Foreskin fibroblast (primary cell): ENCODE measurements at places on chromosomes 16 and 17.
A peak's percentile ranks its signal among the peaks of the same experiment; 100 is the strongest.

DNA sequence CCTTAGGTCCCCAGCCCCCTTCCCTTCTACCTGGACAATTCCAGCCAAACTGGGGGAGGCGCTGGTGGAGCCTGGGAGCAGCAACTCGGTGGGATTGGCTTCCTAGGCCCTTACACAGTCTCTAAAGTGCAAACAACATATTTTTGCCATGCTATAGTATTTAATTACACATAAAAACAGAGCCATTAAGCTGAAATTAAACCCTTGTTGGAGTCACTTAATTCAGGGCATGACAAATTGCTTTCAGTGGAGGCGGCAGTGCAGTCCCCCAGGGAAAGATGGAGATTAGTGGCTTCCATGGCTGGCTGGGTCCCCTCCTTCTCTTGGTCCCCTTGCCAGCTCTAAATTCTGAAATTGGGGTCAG, 17.3 kb downstream of the IGFBP4 start:
- peak; percentile 55 for DNase-seq

DNA sequence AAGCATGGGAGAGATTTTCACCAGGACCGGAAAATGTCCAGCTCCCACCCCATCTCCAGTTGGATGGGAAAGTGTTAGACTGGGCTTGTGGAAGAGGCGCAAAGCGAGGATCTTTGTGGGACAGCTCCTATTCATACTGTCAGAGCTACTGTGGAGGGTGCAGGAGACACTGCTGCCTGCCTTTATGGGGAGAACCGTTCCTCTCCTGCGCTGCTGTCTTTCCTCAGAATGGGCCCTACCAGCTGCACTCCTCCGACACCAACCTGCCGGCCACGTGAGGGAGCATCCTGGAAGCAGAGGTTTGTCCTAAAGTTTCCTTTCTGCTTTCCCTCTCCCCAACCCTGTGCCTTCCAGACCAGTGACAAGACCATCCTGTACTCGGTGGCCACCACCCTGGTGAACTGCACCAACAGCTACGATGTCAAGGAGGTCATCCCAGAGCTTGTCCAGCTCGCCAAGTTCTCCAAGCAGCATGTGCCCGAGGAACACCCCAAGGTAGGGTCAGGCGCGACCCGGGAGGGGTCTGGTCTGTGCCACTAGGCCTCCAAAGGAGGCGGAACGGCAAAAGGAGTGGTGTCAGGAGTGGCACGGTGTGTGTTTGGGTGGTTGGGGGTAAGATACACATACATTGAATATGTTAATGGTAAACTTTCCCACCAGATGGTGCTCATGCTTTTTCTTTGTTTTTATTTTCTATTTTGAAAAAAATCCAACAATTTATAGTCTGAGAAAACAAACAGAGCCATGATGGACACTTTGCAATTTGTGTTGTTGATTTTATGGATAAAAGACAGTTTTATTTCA, 23.0 kb downstream of the SLC35G3 start:
- DNase-seq, result no peak

DNA sequence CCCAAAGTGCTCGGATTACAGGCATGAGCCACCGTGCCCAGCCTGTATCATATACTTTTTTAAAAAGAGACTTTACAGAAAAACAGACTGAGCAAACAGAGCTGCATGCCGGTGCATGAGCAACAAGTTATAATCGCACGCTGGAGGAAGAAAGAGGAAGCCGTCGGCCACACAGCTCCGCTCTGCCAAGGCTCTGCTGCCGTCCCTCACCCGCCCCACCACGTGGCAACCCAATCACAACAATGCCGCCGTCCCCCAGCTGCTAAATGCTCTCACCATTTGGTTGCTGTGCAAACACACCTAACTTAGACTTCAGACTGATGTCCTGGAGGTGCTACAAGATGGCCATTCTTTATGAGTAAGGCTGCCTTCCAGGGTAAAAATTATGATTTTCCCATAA, 83.5 kb downstream of the ADCY9 start:
- DNase-seq, result no peak

- no peak for DNase-seq
These were observed 38.6 kb downstream of the ARHGAP27 start for GRCh38 chr17:45394091-45394490.

- DNase-seq, result no peak
These were observed 16.4 kb upstream of the SLC16A11 start for GRCh38 chr17:7060165-7060891.

GRCh38 chr17:50425682-50426471, at the start of gene ACSF2:
ACSF2 (plus strand) TSS chr17:50426218; CDS start chr17:50426262, 44 bp downstream.
- DNase-seq, result peak; percentile 82

GRCh38 chr17:37512442-37513068, 22.9 kb downstream of the DUSP14 start:
- no peak for DNase-seq

DNA sequence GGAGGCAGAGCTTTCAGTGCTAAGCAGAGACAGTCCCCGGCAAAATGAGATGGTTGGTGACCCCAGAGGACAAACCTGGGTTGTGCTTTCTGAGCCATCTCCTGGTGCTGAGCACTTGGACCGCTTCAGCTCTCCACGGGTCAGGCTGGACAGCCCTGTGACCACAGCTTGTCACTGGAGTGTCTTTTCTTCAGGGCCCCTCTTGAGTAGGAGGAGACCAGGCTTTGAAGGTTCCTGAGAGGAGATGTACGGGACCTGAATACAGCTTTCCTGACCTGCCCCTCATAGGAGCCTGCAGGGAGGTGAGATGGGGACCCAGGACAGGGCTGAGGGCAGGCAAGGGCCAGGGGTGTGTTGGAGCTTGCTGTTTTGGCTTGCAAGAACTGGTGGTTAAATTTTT, 17.8 kb upstream of the ADGRG1 start:
- no peak for DNase-seq

DNA sequence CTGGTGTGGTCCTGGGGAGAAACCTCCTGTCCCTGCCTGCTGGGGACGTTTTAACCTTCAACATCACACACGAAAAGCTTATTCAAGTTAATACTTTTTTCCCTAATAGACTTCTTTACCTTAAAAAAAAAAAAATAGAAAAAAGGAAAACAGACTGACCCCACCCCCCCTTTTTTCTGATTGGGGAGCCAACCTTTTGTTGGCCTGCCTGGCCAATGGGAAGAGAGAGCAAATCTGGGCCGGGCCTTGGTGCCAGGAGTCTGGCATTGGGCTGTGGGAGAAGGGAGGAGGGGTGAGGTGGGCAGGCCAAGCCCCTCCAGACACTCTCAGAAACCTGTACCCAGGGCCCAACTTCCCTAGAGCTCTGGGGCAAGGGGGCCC, 3.0 kb downstream of the CBX8 start:
- peak; percentile 58 for DNase-seq

DNA sequence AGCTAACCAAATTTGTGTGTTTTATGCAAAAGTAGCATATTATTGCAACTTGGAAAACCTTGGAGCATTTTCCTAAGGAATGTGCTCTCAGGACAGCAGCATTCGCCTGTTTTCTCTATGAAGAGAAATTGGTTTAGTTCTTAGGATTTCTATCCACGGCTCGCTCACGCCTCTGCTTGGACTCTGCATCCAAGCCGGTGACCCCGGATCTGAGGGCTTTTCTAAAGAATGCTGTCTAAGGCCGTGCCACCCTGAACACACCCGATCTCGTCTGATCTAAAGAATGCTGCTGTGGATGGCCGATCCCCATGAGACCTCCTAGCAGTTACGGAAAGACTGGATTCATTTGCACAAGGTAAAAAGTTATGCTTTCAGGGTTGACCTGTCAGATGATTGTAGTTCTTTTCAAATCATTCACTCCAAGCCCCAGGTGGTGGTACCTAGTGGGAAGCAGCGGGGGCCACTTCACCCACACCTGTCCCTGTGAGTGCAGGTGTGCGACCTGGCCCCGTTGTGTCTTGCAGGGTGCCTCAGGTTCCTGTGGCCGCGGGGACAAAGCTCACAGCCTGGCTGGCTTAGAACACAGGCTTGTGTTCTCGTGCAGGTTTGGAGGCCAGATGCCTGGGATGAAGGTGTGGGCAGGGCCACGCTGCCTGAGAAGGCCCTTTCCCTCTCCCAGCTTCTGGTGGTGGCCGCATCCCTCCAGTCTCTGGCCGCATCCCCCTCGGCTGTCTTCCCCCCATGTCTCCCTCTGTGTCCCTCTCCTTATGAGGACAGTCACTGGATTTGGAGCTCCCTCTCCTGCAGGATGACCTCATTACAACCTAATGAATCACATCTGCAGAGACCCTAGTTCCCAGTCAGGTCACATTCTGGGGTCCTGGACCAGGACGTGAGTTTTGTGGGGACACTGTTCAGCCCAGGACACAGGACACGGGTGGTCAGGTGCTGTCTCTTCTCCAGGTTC, 71.1 kb downstream of the BANP start:
- no peak for DNase-seq

DNA sequence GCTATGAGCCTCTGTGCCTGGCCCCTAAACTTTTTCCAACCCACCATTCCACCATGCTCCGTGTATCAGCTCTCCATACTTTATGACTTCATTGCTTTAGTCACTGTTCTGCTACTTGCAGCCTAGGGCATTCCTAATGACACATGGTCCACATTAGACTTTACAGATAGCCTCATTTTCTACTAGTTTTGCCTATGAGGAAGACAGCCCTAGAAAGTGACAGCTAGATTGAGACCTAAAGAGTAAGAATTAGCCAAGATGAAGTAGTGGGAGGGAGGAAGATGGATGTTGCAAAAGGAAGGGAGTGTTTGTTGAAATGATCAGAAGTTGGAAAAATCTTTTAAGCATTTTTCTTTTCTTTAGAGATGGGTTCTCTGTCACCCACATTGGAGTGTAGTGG, 11.0 kb downstream of the C16orf54 start:
- DNase-seq, result no peak

- DNase-seq, result no peak
These were observed 997 bp downstream of the ACADVL start for GRCh38 chr17:7220593-7221277.

DNA sequence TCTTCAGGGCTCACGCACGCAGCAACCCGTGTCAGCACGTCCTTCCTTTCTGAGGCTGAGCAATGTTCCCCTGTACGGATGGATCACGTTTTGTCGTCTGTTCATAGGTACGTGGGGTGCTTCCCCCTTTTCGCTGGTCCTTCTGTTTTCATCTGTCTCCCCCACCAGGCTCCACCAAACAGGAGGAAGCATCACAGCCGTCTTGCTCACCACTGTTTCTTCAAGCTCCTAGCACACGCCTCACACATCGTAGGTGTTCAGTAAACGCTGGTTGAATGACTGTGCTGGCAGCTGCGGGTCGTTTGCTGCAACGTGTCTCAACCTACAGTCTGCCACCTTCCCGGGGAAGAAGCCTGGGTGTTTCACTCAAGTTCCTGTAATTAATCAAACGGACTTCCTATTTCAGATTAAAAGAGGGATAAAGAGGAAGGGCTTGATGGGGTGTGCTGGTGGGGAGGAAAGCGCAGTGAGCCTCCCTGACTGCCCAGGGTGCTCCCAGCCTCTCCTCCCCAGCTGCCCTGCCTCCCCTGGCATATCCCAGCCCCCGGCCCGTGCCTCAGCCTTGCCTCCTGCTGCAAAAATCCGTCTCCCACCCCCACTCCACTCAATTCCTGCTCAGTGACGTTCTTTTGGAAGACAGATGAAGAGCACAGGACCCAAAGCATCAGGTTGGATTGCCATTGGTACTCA, 76.7 kb upstream of the DOC2B start:
- DNase-seq, result no peak

DNA sequence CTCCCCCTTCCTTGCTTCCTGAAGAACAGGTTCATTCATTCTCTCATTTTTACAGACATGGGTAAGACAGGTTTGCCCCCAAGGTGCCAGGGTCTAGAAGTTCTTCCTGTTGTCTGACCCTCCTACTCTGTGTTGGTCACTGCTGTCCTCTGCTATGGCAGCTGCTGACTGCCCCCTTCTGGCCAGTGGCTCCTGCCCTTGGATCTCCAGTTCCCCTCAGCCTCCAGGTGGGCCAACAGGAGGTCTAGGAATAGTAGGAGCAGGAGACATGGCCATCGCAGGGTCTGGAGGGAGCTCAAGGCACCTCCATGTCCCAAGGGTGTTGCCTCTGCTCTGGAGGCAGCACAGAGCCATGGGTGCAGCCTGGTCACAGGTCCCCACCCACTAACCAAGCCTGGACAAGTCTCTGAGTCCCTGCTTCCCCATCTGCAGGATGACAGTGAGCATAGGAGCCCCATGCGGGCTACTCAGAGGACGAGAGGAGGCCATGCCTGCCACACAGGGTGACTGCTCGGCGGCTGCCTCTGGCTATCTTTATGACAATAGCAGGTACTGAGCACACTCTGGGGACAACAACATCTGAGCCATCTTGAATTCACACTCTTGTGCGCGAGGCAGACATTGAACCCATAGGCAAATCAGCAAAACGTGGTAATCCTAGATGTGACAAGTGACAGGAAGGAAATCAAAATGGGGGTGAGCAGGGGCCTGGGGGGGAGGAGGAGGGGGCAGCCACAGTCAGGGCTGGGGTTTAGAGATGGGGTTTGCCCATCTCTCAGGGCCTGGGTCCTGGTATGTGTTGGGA, 27.0 kb upstream of the NXPH3 start:
- peak; percentile 68 for DNase-seq

DNA sequence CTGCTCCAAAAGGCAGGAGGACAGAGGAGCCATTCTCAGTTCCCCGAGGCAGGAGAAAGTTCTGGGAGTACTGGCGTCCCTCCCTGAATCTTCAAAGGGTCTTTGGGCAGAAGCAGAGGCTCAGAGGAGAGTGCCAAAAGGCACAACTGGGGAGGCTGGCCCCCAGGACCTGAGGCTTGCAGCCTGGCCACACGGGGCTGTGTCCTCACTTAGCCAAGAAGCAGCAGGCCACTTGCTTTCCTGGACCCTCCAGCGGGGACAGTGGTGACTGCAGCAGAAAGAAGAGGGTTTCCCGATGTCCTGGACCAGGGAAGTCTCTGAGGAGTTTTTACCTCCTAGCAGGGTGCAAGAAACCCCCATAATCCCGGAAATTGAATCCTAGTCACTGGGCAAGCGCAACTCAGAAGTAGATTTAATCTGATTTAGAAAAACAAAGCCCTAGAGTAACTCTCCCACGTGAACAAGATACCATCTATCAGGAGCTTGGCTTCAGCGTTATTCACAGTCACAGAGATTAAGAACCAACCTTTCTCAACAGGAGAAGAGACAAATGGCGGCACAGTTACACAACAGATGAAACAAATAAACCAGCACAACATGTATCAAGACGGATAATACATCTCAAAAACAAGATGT, 25.5 kb upstream of the BCO1 start:
- no peak for DNase-seq

DNA sequence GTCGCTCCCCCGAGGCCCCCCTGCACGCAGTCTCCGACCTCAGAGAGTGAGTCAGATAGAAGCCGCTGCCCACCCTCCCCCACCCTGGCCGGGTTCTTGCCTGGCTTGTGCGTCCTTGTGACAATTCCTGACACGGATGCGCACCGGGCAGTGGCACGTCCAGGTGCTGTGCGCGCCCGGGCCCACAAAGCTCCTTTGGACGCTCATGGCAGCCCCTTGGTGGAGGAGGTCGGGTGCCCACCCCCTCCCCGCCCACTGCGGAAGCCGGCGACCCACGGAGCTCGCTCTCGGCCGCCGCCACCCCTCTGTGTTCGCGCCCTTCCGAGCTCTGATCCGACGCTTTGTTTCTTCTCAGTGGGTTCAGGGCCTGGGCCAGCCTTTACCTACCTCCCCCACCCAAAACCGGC, 662 bp upstream of the TUBB3 start:
- peak; percentile 95 for DNase-seq

- DNase-seq, result peak; percentile 61
These were observed 970 bp downstream of the EPN2 start for GRCh38 chr17:19238167-19238505.

GRCh38 chr16:88649195-88649923, 1.5 kb downstream of the CYBA start:
- DNase-seq, result no peak
